ENCODE measurements at places on chromosomes 5 and 9. TPM values are rescaled to one million over a fixed set of nuclear protein-coding genes. Genes with fewer than 3 reads are reported as not detected.
A peak's percentile ranks its signal among the peaks of the same experiment; 100 is the strongest.

PTPDC1 gene
- polyA plus RNA-seq = 10.4 TPM

PCA3 gene
- 1.0 TPM for polyA plus RNA-seq

CNTFR gene
- polyA plus RNA-seq = 59.9 TPM

FCHO2 gene
- polyA plus RNA-seq = 31.2 TPM

ASPN gene
- 8.5 TPM for polyA plus RNA-seq

SPINK7 gene
- polyA plus RNA-seq = 0.62 TPM

SLC22A4 gene
- polyA plus RNA-seq = 9.2 TPM

C9 gene
- polyA plus RNA-seq = 0.24 TPM

ZNF300 gene
- polyA plus RNA-seq = 36.9 TPM

COL23A1 gene
- 4.4 TPM for polyA plus RNA-seq

TSSK1B gene
- polyA plus RNA-seq = not detected

DNA sequence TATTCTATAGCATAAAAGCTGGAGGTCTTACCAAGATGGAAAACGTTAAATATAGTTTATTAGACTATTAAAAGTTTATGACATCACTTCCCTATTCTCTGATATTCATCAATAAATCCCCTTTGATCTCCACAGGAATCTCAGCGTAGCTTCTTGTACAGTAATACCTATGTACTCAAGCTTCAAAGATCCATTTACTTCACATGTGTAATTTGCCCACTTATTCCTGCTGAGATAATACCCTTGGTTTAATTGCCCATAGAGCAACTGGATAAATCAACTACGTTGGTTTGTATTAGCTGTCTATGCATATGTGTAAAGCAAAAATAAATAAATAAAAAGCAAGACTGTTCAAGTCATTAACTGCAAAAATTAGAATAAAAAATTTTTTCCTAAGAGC lies 219.7 kb downstream of the EFNA5 start:
- DNase-seq = no peak

DNA sequence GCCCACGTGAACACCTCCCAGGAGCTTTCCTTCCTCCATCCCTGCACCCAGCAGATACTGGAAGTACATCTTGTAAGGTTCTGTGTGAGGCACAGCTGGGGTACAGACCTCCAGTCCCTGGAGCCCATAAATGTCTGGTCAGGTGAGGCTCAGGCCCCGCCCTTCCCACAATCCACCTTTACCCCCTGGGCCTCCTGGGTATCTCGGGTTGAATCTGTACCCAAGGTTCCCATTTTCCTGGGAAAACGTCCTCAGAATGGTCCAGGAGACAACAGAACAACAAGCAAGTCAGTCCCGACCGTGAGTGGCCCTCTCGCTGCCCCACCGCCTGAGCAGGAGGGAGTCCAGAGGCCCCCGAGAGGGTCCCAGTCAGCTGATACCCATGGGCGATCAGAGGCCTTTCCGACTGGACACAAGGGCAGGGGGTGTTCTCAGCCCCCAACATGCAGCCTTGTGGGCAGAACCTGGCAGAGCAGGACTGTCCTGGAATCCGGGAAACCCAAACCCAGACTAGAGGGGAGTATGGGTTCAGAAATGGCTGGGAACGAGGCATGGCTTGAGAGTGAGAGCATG lies 4.3 kb downstream of the SPATA31E1 start:
- DNase-seq = no peak

GRCh38 chr9:112680731-112681402 lies 37.0 kb downstream of the INIP start:
- DNase-seq = no peak

- no peak for DNase-seq
Measured at GRCh38 chr5:139395844-139396640, 1.1 kb upstream of the PROB1 start.

DNA sequence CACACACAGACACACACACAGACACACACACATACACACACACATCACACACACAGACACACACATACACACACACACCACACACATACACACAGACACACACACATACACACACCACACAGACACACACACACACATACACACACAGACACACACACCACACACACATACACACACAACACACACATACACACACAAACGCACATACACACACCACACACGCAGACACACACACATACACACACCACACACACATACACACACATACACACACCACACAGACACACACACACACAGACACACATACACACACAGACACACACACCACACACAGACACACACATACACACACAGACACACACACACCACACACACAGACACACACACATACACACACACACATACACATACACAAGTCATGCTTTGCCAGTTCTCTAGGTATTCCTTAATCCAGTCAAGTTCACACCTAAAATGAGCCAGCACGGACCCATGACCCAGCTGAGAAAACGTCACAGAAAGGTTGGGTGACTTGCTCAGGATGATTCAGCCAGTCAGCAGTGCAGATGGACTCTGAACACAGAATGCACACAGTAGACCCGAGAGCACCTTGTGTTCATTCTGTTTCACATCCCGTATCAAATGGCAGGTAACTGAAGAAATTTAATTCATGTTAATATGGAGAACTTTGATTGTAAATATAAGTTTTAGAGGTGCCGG lies 746.4 kb downstream of the MTRR start:
- no peak for DNase-seq

- peak; percentile 69 for DNase-seq
Measured at GRCh38 chr5:59275510-59276324, 617.8 kb downstream of the PDE4D start.

DNA sequence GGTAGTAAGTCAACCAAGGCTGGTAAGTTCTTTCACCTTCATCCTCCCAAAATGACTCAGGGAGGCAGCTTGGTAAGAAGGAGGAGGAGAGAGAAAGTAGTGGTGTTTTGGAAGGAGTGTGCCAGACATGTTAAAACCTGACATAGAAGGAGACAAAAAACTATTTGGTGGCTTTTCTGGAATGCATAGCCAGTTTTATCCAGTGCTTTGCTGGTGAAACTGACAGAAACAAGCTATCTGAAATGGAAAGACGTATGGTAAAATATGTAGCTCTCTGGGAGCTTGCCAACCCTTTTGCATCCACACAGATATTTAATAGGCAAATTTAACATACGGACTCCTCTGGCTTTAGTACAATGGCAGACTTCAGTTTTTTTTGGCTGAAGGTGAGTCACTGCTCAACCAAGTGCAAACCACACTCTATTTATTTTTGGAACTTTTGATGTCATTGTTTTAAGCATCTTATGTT lies 45.4 kb downstream of the RAB14 start:
- DNase-seq = no peak

GRCh38 chr5:132425009-132425937 lies 55.8 kb downstream of the SLC22A5 start:
- DNase-seq = no peak

DNA sequence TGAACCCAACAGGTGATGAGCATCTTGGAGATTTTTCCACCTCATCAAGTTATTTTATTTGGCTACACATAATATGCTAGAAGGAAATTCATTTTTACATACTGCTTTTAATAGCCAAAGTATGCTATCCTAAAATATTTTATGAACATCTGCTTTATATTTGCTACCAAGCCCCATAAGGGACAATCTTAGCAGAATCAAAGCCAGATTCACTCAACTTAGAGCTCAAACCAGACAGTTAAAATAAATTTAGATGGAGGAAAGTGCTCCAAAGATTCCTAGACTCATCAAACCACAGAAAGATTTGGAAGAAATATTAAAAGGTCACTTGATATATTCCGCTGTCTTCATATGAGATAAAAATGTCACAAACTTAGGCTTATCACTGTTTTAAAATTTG lies 637.1 kb upstream of the CCNG1 start:
- DNase-seq = no peak

DNA sequence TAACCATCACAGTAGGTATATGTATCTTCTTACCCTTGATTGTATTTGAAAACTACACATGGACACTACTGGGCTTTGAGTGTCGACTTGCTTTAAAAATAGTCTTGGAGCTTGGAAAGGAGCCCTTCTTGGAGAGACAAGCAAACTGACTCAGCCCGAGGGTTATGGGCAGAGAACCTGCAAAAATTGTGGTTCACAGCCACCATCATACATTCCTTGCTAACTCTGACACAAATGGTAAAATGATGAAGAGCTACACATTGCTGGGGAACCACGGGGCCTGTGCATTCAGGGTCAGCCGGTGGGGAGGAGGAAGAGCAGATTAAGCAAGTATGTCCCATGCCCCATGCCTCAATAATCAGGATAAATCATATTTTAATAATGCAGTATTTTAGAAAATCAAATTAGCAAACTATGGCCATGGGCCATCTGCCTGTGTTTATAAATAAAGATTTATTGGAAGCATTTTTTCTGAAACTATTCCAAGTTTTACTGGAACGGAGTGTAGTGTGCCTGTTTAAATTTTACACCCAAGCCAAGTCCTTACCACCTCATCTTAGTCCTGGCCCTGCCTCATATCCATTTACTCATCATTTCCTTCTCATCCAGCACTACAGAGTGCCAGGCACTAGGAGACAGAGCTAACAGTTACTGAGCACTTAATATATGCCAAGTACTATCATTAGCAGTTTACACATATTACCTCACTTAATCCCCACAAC lies 195.7 kb downstream of the PALM2AKAP2 start:
- DNase-seq = no peak

- no peak for DNase-seq
Measured at GRCh38 chr5:1570975-1571374, 47.2 kb upstream of the LPCAT1 start.

GRCh38 chr5:115838885-115839518 lies 2.4 kb downstream of the ATG12 start:
- DNase-seq = no peak

GRCh38 chr5:126195410-126196100 lies 227.7 kb upstream of the GRAMD2B start:
- no peak for DNase-seq

DNA sequence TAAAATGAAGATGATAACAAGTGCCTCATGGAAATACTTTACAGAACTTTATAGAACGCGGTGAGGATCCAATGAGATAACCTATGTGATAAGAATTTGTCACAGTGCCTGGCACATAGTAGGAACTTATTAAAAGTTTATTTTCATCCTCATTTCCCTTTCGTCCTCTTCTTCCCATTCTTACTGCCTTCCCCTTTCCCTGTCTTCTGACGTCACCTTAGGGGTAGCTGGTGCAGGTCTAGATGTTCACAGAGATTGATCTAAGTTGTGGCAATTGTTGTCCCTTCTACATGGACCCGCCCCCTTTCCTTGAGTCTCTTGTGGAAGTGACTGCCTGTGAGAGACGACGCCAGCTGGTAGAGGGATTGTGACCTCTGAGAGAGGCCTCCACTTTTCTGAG lies 46.5 kb upstream of the NTRK2 start:
- no peak for DNase-seq

GRCh38 chr9:26956860-26957233 lies 635 bp downstream of the IFT74 start:
- DNase-seq = no peak

GRCh38 chr5:132065351-132065937 lies 5.0 kb downstream of the IL3 start:
- DNase-seq = no peak

GRCh38 chr9:75639971-75640610 lies 250.4 kb upstream of the PCSK5 start:
- no peak for DNase-seq

- DNase-seq = no peak
Measured at GRCh38 chr9:123607479-123607878, 251.5 kb downstream of the CRB2 start.

- no peak for DNase-seq
Measured at GRCh38 chr5:105903069-105903468, 1767.7 kb downstream of the EFNA5 start.

- DNase-seq = no peak
Measured at GRCh38 chr9:93136011-93136440, 2.0 kb upstream of the NINJ1 start.

- DNase-seq = no peak
Measured at GRCh38 chr5:963310-963672, 45.3 kb upstream of the NKD2 start.
